Activated naive CD8-positive, alpha-beta T cell treated with anti-CD3 and anti-CD28 coated beads, Interleukin-2, amount 50 U/mL, for 24 hours (primary cell): ENCODE measurements at places on chromosomes 16 and 17.

- DNase-seq = peak; percentile 56
Observed at GRCh38 chr16:89031715-89032659, 55.0 kb upstream of the CBFA2T3 start.

- DNase-seq = no peak
Observed at GRCh38 chr17:29827179-29827578, 102.8 kb downstream of the SSH2 start.

DNA sequence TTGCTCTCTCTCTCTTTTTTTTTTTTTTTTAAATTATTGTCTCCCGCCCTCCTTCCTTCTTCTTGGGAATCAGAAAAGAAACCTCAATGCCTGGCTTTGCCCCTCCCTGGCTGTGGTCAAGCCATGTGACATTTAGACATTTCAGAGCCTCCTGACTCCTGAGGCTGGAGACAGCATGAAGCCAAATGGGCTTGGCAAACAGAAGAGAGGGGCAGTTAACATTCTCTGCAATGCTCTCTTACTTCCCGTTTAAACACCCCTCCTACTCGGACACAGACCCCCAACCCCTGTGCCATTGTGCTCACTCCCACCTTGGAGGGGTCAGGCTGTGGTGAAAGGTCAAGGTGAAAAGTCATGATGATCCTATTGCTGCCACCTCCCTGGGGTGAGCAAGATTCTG is 14.7 kb upstream of the MEOX1 start:
- no peak for DNase-seq

- peak; percentile 96 for DNase-seq
Observed at GRCh38 chr16:89686520-89687091, at the start of gene CDK10. Gene CDK10 (plus strand): TSS chr16:89686689. CDS start chr16:89686711, 22 bp downstream.

GRCh38 chr17:11628374-11628773 is 30.1 kb downstream of the DNAH9 start:
- DNase-seq = no peak

DNA sequence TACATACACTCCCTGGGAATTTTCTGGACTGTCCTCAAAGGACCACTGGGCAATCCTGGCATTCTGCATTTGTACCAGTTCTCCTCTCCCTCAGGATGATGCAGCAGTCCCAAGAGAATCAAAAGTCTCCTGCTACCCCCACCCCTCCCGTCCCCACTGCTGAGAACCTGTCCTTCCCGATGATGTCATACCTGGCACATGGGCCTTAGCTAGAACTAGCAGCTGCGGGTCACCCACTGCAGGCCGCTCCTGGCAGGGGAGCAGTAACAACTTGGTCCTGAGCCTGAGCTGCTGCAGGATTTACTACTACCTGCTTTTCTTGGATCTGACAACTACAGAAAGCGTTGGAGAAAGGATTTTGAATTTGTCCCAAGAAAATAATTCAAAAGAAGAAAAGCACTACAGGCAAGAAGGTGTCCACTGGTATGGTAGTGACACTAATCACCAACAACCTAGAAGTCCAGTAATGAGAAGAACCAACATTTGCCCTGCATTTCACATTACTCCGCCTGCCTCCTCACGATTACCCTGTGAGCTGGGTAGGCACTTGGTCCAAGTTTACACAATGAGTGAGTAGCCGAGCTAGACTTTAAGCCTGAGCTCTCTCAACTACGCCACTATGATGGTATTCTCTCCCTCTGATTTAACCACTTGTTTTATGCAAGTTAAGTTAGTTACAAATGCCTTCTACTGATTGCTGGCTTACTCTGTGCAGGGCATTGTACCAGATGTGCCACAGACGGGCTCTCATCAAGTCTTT is 55.3 kb upstream of the ETV4 start:
- DNase-seq = no peak

DNA sequence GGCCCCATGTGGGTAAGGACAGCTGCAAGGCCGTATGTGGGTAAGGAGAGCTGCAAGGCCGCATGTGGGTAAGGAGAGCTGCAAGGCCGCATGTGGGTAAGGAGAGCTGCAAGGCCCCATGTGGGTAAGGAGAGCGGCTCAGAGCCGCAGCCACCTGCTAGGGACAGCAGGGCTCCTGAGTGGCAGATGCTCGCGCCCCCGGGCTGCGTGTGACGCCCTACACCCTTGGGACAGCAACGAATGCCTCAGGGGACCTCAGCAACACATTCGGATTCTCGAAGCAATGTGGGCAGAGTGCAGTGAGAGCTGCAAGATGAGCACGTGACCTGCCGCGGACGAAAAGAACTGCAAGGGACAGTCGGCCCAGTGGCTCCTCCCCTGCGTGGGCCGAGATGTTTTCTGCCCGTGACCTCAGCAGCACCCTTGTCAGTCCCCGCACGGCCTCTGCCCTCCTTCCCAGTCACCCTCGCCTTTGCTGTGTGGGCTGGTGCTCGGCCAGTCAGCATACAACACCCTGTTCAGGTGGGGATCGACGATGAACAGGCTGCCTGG is 9.6 kb upstream of the SLC38A8 start:
- DNase-seq = no peak

- DNase-seq = no peak
Observed at GRCh38 chr17:4852567-4853207, 19.5 kb downstream of the MINK1 start.

DNA sequence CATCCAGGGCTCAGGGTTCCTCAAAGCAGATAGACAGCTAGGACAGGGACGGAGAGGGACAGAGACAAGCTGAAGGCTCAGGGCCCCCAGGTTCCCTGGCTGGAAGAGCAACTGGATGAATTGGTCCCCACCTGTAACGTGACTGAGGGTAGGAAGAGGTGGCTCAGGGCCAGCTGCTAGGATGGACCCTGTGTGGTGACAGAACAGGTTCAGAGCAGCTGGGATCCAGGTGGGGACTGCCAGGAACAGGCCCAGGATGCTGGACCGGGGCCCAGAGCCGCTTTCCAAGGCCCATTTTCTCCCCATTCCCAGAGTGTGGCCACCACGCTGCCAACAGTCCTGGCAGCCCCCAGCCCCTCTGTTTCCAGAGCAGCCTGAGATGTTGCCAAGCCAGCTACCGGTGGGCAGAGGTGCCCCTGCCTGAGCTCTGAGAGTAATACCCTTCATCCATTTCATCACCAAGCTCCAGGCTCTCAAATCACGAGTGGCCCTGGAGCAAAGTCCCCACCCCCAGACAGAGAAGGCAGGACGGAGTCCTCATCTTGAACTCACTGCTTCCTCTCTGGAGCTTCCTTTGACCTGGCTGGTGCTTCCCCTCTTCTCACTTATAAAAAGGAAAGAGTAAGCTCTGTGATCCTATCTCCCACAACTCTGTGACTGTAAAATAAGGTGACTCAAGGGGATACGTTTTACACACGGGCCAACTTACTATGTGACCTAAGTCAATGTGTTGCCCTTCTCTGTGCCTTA is 79.6 kb downstream of the TMEM132E start:
- DNase-seq = no peak

- no peak for DNase-seq
Observed at GRCh38 chr16:19868421-19868820, 16.2 kb downstream of the GPRC5B start.

GRCh38 chr17:76370261-76370993 is 14.0 kb upstream of the SPHK1 start:
- no peak for DNase-seq

DNA sequence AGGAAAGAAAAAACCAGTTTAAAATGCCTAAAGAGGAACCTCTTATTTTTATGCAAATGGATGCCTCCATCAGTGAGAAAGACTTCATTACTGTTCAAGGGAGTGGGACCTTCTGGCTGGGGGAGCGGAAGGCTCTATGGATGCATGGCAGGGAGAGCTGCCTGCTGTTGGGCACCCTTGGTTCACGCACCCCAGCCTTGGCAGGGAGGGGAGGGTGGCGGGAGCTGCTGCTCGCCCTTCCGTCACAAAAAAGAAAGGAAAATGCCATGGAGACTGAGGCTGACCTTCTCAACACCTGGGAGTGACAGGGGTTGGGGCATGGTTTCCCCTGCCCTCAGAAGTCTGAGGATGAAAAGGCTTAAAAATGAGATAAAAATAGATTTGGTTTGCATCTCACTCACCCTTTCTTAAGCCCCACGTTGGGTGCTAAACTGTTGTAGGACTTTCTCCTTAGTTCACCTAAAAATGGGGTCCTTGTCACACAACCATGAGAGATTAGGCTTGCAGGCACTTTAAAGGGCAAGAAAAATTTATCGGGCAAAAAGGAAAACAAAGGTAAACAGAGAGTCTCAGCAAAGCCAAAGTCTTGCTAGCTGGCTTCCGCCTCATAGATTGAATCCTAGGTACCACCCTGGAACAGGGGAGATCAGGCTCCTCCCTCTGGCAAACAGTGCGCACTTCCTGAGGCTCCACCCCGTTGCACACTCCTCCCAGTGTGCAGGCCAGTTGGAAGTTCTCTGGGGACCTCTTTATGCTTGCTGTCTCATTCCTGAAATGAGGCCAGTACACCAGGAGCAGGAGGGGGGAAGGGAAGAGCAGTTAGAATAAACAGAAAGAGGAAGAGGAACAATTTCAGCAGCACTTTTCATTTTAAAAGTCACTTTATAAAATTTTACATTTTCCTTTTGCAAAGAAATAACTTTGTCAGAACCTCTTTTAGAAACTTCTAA is 31.6 kb downstream of the PHKB start:
- peak; percentile 22 for DNase-seq

DNA sequence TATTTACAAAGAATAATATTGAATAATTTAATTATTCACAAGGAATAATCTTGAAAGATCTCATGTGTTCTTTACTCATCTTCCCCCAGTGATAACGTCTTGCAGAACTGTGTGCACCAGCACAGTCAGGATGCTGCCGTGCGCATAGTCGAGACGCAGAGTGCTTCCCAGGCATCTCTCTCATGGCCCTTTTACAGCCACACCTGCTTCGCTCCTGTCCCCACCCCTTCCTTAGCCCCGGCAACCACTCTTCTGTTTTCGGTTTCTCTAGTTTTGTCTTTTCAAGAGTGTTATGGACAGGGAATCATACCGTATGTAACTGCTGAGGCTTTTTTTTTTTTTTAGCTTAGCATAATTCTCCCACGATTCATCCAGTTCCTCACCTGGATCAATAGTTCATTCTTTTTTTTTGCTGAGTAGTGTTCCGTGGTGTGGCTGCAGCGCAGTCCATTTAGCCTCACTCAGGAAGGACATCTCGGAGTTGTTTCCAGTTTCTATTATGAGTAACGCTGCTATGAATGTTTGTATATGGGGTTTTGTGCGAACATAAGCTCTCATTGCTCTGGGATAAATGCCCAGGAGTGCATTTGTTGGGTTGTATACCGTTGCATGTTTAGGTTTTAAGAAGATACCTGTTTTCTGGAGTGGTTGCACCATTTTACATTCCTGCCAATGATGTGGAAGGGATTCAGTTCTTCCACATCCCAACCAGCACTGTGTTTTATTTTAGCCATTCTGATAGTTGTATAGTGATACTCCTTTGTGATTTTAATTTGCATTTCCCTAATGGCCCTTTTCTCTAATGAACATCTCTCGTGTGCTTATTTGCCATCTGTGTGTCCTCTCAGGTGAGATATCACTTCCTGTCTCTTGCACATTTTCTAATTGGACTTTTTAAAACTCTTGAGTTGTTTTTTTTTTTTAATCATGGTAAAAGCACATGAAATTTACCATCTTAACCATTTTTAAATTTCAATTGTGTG is 47.6 kb downstream of the SEC14L1 start:
- DNase-seq = no peak

GRCh38 chr16:711548-712320 is 3.2 kb upstream of the METRN start:
- DNase-seq = peak; percentile 89
